ENCODE measurements at places on chromosomes 3 and 15.

GRCh38 chr15:66288551-66289185 lies 4.7 kb upstream of the DIS3L start:
- ATAC-seq, result no peak

- ATAC-seq, result peak; percentile 27
These were observed 64.7 kb downstream of the SLC30A4 start for GRCh38 chr15:45457641-45458539.

- ATAC-seq, result no peak
These were observed 17.6 kb downstream of the PODXL2 start for GRCh38 chr3:127646501-127647046.

GRCh38 chr15:41121951-41122350 lies 5.9 kb upstream of the INO80 start:
- no peak for ATAC-seq

DNA sequence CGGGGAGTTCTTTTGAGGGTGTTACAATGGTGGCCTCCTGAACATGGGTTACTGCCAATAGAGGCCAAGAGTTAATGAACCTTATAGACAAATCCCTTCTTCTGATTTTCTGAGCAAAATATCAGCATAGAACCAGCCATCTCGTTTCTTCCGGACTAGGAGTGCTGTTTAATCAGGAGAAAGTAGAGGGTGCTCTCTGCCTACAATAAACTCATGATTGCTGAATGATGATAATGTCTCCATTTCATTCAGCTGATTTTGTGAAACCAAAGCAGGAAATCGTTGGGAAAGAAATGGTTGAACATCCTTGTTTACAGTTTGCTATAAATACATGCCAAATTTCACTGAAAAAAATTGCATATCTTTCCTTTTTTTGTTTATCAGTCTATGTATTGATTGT lies 142.8 kb upstream of the PLSCR5 start:
- no peak for ATAC-seq

DNA sequence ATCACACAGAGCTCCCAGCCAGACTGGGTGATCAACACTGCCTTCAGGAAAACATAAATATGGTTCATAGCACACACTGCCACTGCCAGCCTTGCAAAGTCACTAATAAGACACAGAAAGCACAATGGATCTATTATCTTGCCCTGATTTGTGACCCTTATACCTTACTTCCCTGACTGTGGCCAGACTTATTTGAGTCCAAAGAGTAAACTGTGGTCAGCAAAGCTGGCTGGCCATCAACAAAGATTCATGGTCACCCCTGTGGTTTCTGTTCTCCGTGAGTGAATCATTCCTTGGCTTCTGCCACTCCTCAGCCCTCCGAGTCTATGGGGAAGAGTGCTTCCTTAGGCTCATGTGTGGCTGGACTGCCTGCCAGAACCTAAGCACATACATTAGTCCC lies 437.7 kb downstream of the RAP2B start:
- peak; percentile 79 for ATAC-seq

DNA sequence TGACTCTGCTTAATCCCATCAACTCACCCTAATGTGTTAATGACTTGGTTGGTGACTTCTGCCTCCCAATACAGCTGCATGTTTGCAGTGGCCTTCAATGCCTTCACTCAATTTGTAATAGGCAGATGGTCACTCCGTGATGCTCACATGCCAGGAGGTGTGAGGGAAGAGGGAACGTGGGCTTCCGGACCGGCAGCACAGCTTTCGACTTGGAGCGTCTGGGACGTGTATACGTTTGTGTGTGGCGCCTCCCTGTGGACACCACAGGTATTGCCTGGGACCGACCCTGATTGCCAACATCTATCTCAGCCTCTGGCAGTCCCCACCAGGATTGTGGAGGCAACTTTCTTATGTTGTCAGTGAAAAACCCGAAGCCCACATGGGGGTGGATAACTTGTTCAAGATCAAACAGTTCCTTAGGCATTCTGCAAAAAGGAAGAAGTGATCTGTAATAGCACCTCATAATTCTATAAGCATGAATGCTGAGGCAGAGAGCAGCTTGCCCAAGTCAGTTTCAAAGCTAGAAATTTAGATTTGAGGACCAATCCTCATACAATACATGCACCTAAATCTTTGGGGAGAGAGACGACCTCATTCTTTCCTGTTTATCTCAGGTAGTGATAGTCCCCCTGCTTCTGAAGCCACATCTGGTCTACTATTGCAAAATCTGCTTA lies 16.9 kb downstream of the MRPL46 start:
- peak; percentile 73 for ATAC-seq

GRCh38 chr3:9552252-9552999 lies 1.2 kb downstream of the LHFPL4 start:
- peak; percentile 81 for ATAC-seq

DNA sequence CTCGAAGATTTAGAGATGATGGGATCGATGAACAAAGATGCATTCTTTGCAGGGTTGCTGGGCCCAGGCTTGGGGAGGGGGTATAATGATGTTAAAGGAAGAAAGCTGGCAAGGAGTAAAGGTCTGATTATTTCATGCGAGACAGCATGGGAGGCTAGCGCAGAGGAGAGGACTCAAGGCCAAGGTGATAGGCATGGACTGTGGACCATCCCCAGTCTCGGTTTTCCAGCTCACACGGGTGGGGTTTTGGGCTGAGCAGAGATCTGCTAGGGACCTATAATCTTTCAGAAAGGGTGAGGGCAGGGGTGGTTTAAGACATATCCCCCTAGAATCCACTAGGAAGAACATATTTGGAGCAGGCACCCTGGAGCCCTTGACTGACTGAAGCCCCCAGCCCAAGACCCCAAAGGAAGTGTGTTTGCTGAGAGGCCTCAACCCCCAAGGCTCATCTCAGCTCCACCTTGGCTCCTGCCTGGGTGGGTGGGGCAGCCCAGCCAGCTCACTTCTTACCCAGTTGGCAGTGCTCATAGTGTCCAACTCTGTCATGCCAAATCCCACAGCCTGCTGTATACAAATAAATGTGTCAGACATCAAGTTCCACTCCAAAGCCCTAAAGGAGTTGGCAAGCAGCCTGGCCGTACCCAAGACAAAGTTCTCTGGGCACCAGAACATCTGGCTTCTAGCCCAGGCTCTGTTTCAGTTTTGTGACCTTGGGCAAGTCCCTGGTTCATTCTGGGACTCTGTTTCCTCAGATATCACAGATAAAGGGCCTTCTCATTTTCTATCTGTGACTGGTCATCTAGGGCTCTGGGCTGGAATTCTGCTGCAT lies 17.9 kb downstream of the ACSBG1 start:
- ATAC-seq, result no peak

DNA sequence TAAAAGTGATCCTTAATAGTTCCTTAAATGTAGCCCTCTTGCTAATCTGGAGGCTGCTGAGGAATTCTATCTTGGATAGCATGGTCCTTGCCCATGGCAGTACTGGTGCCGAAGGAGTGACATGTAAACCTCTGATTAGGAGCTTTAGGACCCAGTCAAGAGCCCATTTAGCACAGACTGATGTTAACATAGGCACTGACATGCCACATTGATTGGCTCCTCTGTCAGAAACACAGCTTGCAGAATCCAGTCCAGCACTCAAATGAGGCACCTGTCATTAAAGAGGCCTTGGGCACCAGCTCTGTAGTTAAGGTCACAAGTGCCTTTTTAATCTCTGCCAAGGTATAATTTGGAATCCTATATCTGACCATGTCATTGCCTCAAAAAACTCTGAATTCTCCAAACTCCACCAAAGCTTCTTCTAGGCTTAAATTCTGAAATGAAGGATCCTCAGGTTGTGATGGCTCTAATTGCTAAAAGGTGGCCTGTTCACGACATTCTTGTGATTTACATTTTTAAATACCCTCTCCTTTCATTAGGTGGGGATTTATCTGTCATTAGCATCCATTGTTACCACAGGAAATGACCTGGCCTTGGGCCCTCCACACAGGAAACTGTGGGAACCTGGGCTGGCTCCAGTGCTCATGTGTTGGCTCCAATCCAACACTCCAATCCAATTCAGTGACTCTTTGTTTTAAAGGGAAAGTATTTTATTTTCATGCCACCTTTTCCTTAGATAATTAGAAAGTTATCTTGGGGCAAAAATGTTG lies 57.3 kb upstream of the RNF7 start:
- no peak for ATAC-seq

- ATAC-seq, result no peak
These were observed 205.3 kb upstream of the LINGO1 start for GRCh38 chr15:77838061-77838460.

DNA sequence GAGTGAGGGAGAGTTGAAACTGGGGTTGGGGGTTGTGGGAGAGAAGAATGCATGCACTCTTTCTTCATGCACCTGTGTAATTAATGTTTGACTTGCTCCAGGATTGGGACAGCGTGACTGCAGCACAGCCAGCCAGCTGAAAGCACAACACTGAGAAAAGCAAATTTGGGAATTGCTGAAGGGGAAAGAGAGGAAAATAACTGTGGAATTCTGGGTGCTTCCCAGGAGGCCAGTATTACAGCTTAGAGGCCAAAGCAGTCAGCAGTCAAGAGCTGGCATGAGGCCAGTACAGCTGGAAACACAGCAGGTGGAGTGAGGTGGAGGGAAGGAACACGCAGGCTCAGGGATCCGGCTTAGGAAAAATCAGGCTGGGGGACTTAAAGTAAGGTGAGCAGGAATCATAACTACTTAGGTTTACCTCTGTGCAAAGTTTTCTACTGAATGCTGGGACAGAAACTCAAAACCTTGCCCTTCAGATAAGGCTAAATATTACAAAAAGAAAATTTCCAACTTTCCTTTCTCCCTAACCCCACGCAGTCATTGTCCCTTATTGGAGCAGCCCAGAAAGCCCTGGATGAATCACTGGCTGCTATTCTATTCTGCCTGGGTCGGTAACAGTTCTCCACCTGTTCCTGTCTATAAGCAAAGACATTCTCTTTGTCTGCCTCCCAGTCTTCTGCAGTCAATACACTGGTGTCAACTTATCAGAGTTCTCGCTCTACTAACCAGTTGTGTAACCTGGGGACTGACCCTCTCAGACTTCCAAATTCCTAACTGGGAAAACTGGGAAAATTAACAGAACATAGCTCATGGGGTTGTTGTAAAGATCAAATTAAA lies 167.2 kb downstream of the MAGI1 start:
- no peak for ATAC-seq

GRCh38 chr15:63860155-63860554 lies 26.4 kb upstream of the HERC1 start:
- no peak for ATAC-seq

DNA sequence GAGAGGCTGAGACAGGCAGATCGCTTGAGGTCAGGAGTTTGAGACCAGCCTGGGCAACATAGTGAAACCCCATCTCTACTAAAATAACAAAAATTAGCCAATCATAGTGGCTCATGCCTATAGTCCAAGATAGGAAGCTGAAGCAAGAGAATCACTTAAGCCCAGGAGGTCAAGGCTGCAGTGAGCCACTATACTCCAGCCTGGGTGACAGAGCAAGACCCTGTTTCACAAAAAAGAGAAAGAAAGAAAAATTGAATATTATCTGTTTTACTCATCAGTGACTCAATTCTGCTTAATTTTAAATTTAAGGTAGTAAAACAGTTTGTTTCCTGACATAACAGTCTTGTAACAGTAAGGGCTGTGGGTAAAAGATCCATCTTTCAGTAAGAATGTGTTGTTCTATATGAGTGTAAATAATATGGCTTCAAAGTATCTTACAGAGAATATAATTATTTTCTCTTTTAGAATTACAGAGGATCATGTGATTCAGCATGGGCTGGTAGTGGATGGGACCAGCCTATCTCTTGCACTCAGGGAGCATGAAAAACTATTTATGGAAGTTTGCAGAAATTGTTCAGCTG lies 85.8 kb downstream of the ATP11B start:
- no peak for ATAC-seq

DNA sequence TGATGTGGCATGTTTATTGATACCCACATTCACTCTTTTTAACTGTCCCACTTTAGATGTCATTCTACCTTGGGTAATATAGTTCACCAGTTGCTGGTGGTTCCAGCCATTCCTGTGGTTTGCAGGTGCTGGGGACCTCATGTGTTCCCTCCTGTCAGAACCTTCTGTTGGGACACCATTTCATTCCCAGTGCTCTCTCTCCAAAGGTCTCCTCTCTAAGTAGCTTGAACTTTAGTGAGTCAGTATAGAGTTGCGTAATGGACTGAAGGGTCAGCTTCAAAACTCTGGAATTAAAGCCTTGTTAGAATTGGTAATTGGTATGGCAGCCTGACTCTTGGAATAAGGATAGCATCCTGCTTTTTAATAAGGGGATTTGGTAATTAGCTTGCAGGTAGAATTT lies 108.5 kb downstream of the PLCL2 start:
- ATAC-seq, result no peak

DNA sequence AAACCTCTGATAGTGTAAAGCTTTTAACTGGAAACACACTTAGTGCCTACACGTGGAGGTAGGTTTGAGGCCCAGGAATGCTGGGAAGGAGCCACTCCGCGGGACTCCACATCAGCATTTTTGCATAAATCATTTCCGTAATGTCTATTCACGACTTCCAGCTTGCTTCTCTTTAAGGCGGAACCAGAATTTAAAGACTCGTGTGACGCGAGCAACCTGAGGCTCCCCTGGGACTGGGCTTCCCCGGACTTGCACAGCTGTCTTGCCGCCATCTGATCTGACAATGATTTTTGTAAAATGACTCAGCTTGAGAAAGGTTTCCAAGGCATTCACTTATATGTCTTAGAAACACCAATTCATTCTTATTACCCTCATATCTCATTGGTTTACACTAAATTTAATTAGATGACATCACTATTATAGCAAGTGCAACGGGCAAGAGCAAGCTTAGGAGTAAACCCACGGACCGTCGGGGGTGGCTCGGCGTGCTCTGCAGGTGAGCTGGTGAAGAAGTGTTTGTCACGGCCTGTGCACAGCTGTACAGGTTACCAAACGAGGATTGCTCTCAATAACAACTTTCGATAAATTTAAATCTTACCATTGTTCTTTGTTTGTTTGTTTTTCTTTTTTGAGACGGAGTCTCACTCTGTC lies 95.2 kb downstream of the CHSY1 start:
- peak; percentile 87 for ATAC-seq

- no peak for ATAC-seq
These were observed 371.9 kb upstream of the TBL1XR1 start for GRCh38 chr3:177569193-177569592.

DNA sequence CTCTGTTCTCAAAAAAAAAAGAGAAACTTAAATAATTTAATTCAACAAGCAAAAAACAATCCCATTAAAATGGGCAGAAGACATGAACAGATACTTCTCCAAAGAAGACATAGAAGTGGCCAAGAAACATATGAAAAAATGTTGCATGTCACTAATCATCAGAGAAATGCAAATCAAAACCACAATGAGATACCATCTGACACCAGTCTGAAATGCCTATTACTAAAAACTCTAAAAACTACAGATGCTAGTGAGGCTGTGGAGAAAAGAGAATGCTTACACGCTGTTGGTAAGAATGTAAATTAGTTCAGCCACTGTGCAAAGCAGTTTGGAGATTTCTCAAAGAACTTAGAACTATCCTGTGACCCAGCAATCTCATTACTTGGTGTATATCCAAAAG lies 382.9 kb downstream of the OTOL1 start:
- ATAC-seq, result no peak

All from motor neuron (in vitro differentiated cells).